ENCODE measurements at places on chromosomes 5 and 9.

- peak; percentile 67 for DNase-seq
Measured at GRCh38 chr5:143434261-143435209, 31.0 kb upstream of the NR3C1 start.

- DNase-seq = no peak
Measured at GRCh38 chr9:96660692-96661248, 5.7 kb upstream of the PRXL2C start.

DNA sequence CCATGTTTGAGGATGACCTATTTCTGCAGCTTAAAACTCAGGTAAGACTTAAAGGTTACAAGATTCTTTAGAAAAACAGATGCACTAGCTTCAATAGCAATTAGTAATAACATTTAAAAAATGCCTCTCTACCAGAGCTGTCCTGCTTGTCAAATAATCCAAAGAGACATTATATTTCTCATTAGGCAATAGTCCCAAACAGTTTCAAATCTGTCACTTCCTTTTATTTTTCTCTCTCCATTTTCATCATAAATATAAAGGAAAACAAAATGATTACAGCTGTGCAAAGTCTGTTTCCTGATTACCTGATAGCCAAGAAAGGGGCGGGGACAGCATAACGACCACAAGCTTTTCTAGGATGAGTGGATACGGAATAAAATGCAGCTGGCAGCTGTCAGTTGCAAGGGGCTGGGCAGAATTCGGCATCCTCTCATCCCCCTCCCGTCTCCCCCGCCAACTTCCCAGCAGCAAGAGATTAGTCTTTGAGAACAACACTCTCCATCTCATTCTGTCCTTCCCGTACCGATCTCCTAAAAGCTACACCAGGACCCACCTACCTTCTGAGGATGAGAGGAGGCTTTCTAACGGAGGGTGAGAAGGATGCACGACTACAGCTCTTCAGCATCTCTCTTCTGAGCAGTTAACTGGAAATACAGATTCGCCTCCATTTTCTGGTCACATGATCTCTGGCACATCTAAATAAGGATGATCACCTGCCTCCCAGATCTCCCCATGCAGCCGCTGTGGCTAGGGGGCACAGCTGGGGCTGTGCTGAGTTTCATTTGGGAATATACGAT is 72.5 kb upstream of the PCA3 start:
- DNase-seq = no peak

DNA sequence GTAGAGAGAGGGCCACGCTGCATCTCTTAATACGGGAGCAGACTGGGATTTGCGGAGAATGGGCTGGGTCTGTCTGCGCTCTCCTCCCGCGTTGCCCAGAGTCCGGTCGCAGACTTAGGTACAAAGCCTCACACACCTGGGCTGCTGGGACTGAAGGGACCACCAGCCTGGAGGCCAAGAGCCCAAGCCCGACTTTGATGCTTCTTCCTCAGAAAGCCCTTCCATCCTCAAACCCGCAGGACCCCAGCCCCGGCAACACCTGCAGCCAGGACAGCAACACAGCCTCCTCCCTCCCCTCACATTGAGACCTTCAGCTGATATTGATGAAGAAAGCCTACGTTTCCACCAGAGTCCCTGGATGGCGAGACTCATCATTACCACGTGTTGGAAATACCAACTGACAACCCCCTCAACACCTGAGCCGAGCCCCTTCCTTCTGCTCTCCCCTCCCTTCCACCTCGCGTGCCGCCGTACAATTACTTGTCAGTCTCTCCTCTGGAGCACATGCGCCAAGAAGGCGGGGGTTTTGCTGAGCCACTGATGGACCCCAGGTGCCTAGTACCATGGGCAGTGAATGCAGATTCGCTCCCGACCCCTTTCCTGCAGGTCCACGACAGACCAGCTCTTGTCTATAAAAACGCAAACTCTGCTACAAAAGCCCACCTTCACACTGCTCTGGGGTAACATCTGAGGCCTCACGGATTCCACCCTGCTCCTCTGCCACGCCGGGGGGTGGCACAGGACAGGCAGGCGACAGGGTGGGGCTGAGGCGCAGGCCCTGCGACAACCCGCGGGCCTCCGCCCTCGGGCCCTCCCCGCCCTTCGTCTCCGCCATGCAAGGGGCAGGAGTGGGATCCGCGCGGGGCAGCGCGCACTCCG is 841 bp downstream of the ASB6 start:
- no peak for DNase-seq

- no peak for DNase-seq
Measured at GRCh38 chr9:122217640-122218039, 11.1 kb downstream of the LHX6 start.

DNA sequence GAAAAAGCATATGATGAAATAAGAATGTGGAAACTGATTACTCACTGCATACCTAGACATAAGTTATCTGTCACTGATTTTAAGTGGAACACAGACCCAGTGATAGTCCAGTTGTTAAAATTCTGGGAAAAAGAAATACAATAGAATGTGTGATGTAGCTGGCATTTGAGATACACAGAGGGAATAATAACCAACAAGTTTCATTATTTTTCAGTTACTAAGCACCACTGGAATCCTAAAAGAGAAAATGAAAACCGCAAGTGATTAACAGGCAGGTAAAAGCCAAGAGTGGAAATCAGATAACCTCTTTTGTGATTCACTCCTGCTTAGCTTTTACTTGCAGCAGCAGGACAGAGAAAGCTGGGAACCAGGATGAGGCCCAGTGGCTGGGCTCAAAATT is 994.0 kb upstream of the SEMA6A start:
- no peak for DNase-seq

DNA sequence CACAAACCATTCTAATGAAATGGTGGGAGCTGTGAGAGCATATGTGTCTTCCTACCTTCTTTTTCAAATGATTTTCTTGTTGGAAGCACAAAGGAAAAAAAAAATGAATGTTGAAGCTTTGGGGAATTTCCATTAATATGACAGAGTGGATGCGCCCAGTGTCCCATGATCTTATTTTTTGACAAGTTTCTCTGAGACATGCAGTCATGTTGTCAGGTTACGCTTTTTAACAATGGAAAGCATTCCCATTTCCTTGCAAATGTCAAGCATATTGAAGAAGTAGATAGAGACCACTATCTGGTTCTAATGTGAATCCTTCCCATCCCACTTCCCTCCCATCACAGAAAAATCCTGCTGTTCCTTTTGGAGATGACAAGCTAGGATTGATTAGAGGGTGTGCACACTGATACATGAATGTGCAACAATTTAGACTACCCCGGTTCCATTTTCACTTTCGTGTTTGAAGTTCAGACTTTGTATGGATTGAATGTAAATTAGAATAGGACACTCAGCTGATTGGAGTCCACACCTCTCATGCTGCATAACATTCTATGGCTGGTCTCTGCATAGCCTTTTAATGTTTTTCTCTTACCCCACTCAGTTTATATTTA is 919.4 kb downstream of the TLE4 start:
- no peak for DNase-seq

- DNase-seq = no peak
Measured at GRCh38 chr9:128906741-128907140, 14.0 kb upstream of the PHYHD1 start.

- DNase-seq = no peak
Measured at GRCh38 chr5:104344809-104345208, 782.2 kb upstream of the NUDT12 start.

DNA sequence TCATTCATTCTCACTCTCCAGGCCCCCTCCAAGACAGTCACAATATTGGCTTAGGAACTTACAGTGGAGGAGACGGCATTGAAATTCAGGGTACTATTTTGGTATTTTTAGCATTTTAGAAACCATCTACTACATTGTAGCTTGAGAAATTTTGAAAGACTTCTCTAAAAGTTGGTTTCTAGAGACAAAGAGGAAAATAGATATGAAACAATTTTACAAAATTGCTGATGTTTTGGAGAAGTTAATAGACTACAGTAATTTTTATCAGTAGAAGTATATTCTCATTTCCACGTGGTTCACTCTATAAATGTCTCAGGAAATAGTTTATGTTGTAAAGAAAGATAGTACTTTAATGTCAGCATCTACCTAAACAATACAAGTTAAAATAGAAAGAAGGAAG is 63.2 kb upstream of the ZSWIM6 start:
- no peak for DNase-seq

- DNase-seq = no peak
Measured at GRCh38 chr9:72113056-72113455, 36.2 kb upstream of the GDA start.

DNA sequence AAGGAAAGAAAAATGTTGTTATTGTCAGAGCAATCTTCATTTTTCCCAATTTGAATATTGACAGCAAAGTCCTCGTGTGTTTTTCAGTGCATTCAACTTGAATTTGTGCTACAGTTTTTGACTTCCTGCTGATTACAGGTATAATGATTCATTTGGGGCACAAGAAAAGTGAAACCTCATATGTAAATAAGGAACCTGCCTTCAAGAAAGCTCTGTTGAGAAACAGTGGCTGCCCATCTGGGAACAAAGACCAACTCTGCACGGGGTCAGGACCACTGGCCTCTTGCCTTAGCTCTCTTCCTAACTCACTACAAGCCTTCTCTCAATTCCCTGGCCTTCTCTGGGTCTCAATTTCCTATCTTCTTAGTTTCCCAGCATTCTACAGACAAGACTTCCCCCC is 21.0 kb downstream of the TIMD4 start:
- DNase-seq = no peak

DNA sequence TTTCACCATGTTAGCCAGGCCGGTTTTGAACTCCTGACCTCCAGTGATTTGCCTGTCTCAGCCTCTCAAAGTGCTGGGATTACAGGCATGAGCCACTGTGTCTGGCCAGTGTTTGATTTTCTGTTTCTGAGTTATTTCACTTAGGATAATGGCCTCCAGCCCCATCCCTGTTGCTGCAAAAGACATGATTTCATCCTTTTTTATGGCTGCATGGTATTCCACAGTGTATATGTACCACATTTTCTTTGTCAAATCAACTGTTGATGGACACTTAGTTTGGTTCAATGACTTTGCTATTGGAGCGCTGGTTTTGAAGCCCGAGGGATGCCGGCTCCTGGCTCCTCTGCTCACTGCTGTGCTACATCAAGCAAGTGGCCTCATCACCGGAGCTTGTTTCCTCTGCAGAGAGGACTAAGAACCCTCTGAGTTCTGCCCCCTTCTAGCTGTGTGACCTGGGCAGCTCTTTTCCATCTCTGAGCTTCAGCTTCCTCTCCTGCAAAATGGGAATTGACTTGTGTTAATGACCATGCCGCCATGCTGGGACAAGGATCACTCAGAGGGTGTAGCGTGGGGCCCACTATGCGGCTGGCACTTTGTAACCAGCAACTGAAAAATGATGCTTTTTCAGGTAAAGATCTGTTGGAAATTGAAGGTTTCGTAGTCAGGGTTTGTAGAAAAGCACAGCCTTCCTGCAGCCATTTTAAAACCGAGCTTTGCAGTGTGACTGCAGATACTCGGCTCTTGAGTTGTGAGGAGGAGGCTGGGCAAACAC is 4.6 kb upstream of the NEURL1B start:
- no peak for DNase-seq

DNA sequence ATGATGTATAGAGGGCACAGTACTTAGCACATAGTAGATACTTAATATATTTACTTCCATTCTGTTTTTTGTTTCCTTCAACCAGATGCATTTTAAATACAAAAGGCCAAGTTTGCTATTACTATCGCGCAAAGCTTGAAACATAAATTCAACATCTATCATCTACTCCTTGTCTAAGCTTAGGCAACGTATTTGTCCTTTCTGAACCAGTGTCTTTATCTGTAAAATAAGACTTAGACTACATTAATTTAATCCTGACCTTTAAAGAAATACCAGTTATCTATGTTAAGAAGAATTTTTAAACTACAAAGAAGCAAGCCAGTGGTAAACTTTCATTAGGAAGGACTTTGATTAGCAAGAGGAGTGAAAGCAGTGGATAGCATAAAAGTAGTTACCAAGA is 173.0 kb downstream of the WDR70 start:
- DNase-seq = no peak

DNA sequence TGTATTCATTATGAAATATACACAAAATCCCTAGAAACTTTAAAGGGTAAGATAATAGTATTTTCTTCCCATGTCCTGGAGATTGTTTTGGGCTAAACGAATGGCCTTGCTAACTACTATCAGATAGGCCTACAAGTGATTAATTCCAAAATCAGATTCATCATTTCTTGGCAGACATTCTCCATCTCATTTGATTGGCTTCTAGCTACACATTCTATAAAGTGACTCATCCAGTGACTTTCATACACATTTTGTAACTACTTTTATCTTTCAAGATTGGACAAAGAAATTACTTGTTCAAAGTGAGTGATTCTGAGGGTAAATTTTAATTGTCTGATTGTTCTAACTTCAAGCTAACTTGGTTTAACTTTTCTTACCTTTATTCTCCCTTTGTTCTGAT is 93.3 kb downstream of the RAPGEF6 start:
- DNase-seq = no peak

DNA sequence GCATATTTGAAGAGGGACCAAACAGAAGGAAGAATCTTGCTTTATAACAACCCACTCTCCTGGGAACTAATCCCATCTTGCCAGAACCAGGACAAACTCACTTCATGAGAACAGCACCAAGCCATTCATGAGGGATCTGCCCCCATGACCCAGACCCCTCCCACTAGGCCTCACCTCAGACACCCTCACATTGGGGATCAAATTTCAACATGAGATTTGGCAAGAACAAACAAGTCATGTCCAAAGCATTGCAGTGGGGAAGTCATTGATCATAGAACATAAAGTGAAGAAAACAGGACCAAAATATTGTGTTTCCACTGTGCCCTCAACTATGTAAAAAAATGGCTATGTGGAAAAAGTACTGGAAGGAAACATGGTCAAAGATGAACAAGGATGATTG is 43.9 kb downstream of the MAP1B start:
- no peak for DNase-seq

- no peak for DNase-seq
Measured at GRCh38 chr5:154391788-154392187, 54.0 kb upstream of the SAP30L start.

DNA sequence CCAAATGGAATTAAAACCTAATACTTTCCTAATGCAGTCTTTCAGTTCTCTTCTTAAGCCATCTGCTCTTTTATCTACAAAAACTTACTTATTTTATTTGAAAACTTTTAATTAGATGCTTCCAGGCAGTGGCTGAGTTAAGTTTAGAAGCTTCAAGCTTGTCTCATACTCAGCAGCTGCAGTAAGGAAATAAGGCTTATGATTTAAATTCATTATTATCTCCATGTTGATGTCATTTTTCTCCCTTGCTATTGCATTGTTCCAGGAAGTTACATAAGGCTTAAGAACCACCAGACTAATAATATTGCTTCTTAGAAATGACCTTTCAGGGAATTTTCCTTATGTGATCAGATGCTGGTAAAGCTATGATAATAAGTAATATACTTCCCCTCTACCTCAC is 119.6 kb downstream of the PPP2R2B start:
- DNase-seq = no peak

GRCh38 chr9:127874301-127875221 is 2.9 kb downstream of the AK1 start:
- DNase-seq = no peak
